ENCODE measurements at places on chromosomes 7 and 10.

DNA sequence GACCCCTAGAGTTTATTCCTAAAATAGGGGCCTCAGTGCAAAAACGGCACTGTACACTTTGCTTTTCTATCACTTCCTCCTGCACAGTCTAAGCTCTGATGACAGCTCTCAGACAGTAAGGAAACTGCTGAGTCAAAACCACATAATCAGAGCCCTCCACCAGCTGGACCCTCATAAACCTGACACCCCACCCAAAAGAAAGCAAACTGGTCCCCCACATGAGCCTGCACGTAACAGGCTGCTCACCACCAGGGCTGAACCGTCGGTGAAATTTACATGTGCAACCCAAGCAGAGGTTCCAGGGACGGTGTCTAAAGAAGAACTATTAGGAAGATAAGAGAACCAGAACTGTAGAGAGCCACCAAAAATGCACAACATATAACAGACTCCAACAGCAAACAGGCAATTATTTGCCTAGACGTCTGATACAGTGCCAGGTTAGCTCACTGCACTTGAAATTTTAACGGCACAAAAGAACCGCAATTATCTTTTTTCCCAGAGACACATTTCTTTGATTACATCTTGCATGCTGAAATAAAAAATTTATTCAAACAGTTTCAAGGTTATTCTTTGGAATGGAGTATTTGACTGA lies 19.6 kb downstream of the SGMS1 start:
- no peak for DNase-seq

DNA sequence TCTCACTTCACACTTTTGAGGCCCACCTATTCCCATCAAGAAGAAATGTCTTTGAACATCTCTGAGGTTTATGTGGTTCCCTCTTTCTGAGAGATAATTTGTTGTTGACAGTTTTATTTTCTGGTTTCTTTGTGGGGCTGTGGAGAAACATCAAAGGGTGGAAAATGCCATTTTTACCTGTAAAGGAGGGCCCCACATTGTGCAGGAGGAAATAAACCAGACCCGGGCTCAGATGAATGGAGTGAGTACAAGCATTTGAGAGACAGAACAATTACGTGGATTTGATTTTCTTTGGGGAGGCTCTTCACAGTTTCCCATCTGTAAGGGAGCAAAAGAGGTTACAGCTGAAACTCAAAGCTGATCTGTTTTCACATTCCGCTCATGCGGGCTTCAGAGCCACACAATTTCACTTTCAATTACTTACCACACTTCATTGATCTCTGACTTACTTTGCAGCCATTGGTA lies 29.8 kb downstream of the ITPRIP start:
- no peak for DNase-seq

GRCh38 chr7:20793694-20794394 lies 7.2 kb upstream of the SP8 start:
- DNase-seq: no peak

DNA sequence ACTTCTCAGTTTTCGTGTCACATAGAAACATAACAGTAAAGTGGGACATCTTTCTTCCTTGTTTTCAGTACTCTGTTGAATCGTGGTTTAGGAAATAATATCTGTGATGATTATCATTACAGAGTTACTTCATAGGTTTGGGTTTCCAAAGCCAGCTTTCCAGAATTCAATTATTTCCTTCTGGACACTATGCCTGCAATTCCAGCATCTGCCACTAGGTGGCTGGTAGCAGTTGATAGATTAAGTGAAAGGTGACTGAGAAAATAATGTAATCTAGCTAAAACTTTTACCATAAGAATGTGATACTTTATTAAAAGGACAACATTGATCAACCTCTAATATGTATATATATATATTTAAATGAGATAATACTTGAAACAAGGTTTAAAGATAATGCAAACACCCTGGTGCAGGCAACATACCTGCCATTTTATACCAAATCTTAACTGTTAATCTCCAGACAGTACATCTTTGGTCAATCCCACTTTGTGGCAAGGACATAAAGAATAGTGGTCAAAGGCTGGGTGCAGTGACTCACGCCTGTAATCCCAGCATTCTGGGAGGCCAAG lies 102.6 kb downstream of the SH3PXD2A start:
- peak; percentile 26 for DNase-seq

GRCh38 chr7:108128514-108128913 lies 1.6 kb downstream of the LAMB4 start:
- no peak for DNase-seq

DNA sequence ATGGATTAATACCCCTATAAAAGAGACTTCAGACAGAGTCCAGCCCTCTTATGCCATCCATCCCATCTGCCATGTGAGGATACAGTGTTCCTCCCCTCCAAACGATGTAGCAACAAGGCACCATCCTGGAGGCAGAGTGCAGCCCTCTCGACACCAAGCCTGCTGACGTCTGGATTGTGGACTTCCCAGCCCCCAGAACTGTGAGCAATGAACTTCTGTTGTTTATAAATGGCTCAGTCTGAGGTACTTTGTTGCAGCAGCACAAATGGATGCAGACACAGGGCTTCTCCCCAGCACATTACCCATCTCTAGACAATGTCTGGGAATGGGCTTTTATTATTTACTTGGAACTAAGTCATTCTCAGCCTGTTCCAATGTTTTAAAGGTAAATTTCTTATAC lies 195.6 kb downstream of the WDR37 start:
- no peak for DNase-seq

DNA sequence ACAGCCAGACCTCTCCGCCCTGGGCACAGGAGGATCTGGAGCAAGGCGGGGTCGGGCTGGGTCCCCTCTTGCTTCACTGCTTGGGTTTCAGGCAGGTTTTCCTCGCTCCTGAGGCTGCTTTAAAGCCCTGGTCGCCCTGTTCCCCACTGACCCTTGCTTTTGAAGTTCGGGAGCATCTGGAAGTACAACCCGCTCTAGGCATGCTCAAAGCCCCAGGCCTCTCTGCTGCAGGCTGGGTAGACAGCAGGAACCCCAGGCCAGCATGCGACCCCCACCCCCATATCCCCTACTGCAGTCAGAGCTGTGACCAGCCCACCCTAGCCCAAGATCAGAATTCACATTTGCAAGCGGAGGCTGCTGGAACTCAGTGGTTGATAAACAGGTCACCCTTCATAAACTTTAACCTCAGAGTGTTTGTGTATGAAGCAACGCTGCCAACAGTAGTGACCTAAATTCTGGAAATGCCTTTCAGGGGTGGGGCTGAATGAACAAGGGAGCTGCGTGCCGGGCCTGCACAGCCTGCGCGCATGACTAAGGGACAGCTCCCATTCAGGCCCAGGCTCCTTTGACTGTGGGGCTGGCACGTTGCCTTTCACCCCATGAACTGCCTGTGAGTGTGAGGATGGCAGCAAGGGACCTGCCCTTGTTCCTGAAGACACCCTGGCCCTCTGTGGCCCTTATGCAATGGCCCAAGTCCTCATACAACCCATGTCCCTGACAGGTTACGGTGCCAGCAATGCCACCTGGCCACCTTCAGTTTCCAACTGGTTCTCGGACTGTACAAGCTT lies 52.5 kb downstream of the PROSER2 start:
- DNase-seq: no peak

DNA sequence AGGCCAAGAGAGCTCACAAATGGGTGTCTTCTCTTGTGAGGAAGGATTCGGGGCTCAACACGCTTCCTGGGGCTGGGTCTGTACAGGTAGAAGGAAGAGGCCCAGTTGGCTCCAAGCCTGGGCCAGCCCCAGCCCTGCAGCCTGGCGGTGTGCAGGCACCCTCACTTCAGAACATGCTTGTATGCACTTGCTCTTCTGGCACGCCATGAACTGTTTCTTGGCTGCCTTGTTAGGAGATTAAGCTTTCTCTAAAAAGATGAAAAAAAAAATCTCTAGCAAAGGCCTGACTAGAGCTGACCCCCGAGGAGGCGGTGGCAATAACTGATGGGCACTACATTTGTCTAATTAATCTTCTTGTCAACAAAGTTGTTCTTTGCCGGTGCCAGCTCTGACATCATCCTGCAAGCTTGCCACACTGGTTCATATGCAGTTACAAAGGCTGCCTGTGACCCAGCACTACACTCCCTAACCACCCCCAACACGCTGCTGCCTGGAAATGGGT lies 94.7 kb downstream of the WDR11 start:
- DNase-seq: no peak

DNA sequence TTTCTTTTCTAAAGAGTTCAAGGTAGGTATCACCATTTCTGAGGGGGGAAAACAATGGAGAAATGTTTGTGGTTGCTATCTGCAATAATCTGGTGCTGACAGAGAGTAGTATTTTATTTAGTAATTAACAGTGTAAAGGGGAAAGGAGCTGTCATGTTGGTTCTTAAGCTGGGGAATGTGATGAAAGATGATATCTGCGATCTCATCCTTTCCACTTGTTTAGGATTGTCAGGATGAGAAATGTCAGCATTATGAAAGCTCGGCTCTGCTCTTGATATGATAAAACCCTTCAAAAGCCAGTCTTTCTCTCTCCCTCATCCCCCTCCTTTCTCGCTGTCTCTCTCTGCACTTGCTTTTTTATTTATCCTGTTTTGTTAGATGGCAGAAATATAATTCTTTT lies 106.1 kb downstream of the POU6F2 start:
- no peak for DNase-seq

DNA sequence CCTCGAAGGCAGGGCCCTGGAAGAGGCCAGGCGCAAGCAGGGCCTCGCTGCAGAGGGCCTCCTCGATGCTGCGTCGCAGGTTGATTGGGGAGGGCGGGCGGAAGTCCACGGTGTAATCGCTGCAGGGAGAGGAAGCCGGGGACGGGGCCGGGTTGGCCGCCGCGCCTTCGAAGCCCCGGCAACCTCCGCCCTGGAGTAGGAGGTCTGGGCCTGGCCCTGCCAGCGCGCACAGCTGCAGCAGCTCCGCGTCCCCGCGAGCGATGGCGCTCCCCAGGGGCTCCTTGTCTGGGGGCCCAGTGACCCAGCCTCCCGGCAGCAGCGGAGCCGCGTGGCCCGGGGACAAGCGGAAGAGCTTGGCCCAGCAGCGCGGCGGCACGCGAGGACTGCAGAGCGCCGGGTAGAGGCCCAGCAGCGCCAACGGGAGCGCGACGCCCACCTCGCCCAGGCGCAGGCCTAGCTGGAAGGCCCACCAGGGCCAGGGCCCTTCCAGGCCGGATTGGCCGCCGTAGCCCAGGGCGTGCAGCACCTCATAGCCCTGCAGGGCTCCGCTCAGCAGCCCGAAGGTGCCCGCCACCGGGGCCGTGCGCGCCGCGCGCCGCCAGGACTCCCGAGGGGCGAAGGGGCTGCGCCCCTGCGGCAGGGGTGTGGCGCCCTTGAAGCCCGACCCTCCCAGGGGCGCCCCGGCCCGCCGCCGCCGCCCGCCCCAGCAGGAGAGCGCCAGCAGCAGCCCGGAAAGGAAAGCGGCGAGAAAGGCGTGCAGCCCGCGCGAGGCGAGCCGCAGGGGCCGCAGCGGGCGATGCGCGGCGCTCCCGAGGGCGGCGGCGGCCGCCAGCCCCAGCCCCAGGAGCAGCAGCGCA lies 7.8 kb upstream of the RBM28 start:
- DNase-seq: peak; percentile 6

DNA sequence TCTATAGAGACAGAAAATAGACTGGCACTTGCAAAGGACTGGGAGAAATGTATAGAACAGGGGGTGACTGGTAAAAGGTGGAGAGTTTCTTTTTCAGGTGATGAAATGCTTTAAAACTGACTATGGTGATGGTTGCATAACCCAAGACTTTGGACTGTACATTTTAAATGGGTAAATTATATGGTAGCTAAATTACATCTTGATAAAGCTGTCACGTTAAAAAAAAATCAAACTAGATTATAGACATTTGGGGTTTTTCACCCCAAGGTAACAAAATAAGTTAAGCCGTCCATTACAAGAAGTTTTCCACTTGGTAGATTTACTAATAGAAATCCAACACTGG lies 24.0 kb downstream of the TMEM209 start:
- no peak for DNase-seq

- DNase-seq: no peak
These were observed 34.7 kb upstream of the HPS1 start for GRCh38 chr10:98481404-98481945.

GRCh38 chr7:45593121-45593541 lies 19.0 kb downstream of the ADCY1 start:
- DNase-seq: no peak

GRCh38 chr10:74047304-74047703 lies 49.4 kb downstream of the VCL start:
- no peak for DNase-seq

DNA sequence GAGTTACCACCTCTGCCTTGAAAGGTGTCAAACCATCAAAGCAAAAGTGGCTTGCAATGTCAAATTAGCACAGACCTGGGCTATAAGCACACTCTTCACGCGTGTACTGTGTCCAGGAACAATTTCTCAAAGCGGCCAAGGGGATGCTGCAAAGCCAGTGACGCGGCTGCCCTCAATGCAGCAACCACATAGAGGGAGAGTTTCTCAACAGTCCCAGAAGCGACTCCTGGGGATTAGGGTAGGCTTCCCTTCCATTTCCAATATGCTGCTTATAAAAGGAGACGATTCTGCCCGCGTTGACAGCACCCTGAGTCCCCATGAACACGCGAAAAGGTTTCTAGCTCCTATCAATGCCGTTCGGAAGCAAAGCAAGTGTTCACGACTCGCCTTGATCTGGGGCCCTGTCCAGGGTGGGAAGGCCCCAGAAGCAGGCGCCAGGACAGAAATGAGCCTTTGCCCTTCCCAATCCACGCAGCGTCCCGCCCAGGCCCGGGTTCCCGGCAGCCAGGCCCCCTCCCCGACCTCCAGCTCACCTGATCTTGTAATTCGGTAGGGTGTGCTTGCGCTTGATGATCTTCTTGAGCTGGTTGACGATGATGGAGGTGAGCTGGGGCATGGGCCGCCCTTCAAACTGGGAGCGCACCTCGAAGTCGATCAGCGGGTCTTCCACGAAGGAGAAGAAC lies 1.3 kb downstream of the PDZD8 start:
- DNase-seq: peak; percentile 26

DNA sequence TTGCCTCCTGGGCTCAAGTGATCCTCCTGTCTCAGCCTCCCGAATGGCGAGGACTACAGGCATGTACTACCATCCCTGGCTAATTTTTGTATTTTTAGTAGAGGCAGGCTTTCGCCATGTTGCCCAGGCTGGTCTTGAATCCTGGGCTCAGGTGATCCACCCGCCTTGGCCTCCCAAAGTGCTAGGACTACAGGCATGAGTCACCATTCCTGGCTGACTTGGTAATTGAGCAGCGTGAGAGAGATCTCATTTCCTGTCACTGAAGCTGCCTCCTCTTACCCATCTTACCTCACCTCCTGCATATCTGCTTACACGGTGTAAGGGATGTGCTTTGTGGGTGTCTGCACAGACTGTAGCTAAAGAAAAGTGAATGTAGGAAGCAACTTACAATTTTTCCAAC lies 9.7 kb downstream of the IFIT3 start:
- DNase-seq: peak; percentile 22

DNA sequence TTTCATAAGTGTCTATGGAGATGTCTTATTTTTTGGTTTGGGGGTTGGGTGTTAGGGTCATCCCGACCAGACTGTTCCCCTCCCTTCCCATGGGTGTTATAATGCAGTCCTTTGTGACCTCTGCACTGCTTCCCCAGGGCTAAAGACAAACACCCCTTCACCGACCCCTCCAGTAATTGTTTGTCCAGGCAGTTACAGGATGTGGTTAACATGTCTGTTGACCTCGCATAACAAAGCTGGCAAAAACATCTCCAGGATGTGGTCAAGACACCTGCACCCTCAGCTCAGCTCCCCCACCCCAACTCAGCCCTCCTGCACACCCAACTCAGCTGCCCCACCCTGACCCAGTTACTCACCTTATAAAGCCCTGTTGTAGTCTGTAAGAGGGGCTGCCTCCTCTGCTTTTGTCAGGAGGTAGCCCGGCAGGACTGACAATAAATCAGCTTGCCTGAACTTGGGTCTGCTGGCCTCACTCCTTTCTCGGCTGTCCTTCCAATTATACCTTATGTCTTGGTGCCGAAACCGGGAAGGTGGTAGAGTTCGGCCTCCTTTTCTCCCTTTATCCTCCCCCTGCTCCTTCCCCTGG lies 102.2 kb downstream of the ZNF92 start:
- DNase-seq: no peak
